Iris pigment epithelial cell (primary cell): ENCODE measurements at places on chromosomes 6 and 20.
A peak's percentile ranks its signal among the peaks of the same experiment; 100 is the strongest.

GRCh38 chr6:103140308-103141027 lies 1719.3 kb downstream of the HACE1 start:
- DNase-seq: no peak

- peak; percentile 34 for DNase-seq
Measured at GRCh38 chr6:30037182-30037788, 23.8 kb upstream of the POLR1H start.

DNA sequence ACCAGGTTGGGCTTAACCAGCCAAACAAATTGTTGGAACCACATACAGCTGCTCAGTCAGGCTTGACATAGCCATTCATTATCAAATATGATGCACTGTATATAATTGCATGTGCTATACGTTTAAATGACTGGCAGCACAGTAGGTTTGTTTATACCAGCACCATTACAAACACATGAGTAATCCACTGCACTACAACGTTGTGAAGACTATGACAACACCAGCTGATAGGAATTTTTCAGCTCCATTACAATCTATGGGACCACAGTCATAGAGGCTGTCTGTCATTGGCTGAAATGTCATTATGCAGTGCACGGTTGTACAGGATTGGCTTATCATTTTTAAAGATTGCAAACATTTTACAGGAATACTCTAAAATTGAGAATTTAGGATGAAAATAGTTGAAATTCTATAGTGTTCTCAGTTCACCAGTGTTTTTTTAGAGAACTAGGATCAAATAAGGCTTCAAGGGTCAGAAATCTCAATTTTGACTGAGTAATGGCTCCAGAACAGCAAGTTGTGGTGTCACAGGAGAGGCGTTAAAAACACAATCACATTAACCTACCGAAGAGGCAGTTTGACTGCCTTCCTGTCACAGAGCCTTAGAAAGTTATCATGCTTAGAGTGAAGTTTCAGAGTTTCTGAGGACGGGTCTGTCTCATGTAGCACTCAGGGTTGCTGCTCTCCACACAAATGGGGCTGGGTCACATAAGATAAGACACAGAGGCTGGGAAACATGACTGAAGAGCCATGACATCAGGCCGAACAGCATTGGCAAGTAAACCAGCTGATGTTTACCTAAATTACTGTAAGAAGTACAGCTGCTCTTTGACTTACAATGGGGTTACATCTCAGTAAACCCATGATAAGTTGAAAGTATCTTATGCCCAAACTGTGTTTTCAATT lies 60.7 kb upstream of the SMLR1 start:
- DNase-seq: no peak

DNA sequence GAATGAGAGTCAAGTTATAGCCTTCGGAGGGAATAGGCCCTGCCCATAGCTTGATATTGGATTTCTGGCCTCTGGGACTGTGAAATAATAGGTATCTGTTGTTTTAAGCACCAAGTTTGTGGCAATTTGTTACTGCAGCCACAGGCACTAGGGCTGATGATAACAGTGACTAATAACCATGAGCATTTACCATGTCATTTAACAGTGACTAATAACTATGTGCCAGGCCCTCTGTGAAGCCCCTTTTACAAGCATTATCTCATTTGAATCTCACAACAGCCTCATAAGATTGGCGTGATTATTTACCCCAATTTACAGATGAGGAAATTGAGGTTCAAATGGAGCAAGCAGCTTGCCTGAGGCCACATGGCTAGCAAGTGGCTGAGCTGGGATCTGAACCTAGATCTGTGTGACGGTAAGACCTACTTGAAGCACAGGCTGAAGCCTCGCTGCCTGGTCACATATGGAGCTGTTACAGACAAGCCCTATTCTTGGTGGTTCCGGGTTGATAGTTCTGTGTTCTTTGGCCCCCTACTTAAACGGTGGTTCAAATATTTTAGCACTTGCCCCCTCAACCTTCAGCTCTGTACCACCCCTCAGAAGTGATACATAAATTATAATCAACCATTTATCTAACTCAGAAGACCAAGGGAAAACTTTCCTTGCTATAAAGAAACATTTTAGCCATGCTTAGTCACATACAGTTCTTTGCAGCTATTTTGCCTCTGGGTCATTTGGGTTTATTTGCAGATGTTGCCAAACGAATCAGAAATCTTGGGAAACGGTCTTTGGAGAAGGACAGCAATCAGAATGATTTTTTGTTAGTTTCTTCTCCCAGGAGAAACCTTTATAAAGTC lies 98.3 kb downstream of the ELOVL5 start:
- peak; percentile 59 for DNase-seq

DNA sequence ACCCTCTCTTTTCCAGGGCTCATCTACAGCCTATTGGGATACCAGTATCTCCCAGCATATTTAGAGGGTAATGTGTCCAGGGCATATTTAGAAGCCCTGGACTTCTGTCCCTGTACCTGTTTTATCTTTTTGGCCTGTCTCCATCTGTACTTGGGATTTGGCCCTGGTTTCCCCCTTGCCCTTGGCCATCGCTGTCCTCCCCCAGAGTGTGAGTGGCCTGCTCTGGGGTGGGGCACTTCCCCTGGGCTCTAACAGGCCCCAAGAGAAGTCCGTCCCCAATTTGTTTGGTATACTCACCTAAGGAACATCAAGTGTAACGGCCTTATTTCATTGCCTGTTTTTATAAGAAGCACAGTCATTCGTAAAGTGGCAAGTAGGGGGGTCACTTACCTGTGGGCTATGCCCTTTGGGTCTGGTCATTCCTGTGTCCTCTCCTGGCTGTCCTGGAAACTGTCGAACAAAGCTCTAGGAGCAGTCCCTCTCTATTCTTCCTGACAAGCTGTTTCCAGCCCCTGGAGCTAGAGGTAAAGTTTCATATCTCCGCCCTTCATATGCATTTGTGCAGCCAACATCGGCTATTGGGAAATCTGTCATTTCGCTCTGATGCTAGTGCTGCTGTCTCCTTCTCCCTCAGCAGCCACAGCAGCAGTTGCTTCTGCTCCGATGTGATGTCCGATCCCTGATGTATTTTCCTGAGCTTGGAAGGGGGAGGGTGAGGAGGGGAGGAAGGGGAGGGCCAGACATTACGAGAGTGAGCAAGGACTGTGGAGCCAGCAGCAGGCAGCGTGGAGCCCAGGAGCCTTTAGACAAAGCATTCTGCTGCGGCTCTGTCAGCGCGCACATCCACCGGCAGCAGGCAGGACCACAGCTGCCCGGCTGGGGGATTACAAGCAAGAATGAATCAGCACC lies 83.4 kb downstream of the TCP11 start:
- DNase-seq: no peak

- no peak for DNase-seq
Measured at GRCh38 chr20:58331961-58332551, 22.5 kb downstream of the RAB22A start.

DNA sequence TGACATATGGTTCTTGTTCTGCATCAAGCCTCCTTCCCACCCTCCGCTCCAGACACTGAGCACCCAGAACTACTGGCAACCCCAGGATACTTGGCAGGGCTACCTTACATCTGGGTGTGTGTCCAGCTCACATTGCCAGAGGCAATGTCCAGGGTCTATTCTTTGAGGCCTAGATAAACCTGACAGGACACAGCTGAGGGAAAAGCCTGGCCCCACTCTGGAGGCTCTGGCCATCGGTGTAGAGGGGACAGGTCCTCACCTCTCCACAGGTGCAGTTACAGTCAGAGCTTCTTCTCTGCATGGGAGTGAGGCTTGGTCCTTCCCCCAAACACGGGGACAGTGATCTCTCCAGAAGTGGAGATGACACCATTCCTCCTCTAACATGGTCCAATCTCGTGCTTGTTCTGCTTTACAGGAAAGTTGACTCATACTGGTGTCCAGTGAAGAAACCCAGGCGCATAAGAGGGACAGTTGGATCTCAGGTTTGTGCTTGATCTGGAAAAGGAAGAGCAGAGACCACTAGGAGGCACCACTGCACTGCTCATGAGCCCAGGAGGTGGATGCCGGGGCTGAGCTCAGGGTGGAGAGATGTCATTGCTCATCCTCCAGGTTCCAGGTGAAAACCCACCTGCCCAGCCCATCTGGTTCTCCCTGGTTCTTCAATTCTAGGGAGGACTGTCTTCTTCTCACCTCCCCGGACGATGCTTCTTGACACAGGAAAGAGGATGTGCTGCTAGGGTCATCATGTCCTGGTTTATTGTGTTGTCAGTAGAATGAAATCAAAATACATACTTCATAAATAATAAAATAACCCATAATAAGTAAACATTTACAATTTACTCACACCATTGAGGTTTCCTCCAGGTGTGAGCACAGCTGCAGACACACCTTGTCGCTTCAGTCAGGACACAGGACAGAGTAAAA lies 14.7 kb downstream of the HLA-F start:
- peak; percentile 78 for DNase-seq

DNA sequence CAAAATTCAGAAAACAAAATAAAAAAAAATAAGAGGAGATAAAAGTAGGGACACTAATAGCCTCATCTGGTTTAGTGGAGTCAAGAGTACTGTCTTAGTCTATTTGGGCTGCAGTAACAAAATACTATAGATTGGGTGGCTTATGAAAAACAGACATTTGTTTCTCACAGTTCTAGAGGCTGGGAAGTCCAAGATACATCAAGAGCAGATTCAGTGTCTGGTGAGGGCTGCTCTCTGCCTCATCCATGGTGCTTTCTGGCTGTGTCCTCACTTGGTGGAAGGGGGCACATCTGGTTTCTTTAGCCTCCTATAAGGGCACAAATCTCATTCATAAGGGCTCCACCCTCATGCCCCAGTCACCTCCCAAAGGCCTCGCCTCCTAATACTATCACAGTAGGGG lies 26.0 kb downstream of the NRSN1 start:
- DNase-seq: no peak

DNA sequence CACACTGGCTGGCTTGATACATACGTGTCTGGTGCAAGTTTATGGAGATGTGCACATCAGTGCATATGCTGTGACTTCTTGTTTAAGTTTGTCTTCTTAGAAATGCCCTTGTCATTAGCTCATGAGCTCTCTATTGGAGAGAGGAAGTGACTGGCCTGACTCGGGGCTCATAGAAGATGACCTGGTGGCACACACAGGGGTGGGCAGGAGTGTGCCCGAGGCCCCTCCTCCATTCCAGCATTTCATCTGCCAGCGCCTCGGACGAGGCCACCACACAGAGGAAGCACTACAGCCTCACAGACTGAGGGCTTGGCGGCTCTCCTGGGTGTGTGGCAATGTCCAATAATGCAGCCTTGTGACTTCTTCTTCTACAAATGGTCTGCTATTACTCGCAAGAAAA lies 109.7 kb downstream of the FAM120B start:
- DNase-seq: no peak

GRCh38 chr20:62675877-62676260 lies 32.8 kb upstream of the NTSR1 start:
- DNase-seq: no peak

DNA sequence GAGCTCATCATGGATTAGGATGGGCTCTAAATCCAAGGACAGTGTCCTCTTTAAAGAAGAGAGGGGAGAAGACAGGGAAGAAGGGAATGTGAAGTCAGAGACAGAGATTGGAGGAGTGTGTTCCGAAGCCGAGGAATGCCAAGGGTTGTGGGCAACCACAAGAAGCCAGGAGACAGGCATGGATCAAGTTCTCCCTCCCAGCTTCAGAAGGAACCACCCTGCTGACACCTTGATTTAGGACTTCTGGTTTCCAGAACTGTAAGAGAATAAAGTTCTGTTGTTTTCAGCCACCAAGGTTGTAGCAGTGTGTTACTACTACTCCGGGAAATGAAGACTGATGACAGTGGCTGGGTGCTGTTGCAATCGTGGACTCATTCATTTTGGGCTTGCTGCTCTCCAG lies 120.1 kb downstream of the RPS12 start:
- DNase-seq: no peak

DNA sequence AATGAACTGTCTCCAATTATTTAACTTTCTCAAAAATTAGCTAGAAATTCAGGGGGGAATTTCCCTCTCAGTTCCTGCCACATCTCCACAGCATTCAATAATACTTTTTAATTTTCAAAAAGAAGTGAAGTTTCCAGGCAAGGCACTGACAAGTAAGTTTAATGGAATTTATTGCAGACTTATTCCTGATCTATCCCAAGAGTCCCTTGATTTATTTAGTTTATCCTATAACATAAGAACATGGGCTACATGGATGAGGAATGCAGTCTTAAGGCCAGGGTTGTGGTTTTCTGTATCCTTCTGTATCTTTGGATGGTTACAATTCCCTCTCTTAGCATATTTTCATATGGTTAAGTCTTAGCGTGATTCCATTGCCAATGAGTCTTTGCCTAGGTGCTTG lies 126.5 kb downstream of the TSHZ2 start:
- DNase-seq: no peak

DNA sequence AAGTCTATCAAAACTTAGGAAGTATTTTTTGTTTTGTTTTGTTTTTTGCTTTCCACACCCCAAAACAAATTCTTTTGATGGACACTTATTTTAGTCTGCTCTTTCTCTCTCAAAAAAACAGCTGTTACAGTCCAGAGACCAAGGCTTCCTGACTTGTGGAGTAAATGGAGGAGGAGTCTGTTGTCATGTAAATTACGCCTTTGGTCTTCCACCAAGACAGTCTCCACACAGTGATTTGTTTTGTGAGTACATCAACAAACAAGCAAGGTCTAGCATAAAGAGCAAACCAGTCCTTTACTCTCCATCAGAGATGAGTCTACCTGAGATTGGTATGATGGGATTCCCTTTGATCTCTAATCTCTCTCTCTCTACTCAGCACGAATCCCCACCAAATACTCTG lies 588.0 kb upstream of the ARID1B start:
- no peak for DNase-seq

GRCh38 chr6:108592371-108593337 lies 31.9 kb downstream of the FOXO3 start:
- peak; percentile 89 for DNase-seq

GRCh38 chr6:13413466-13413862 lies 73.9 kb downstream of the GFOD1 start:
- peak; percentile 70 for DNase-seq

DNA sequence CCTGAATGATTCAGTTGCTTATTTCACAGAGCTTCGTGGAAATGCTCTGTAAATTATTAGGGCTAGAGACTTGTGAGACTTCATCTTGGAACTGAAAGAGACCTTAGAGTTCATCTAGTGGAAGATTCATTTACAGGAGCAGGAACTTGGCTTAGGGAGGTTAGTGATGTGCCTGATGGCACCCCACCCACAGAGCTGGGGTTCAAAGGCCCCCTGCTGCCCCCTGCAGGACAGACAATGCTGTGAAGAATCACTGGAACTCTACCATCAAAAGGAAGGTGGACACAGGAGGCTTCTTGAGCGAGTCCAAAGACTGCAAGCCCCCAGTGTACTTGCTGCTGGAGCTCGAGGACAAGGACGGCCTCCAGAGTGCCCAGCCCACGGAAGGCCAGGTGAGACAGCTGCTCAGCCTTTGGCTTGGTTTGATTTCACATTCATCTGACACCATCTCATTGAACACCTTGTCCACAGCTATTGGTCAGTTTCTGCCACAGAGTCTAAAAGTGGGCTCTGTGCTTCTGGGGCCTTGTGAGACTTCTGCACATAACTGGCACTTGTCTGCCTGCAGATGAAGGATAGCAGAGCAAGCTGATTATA lies 25.1 kb downstream of the MYBL2 start:
- DNase-seq: peak; percentile 38
